ENCODE measurements at places on chromosomes 7 and 10.

DNA sequence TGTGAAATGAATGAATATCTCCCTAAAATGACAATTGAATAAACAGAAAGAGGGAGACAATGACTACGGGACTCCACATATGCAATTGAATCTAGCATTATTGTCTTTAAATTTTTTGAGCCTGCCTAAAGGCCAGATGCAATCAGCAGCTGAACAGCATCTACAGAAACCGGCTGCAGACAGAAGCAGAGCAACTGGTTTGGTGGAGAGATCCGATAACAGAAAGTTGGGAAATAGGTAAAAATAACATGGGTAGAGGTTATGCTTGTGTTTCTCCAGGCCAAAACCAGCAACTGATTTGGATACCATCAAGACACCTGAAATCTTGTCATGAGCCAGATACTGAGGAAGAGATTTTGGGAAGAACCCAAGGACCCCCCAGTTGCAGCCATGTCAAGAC, 146.6 kb downstream of the ZNF33B start:
- no peak for DNase-seq

GRCh38 chr10:4003348-4003973, 218.5 kb upstream of the KLF6 start:
- DNase-seq: no peak

- no peak for DNase-seq
Observed at GRCh38 chr7:157444011-157444842, 107.4 kb downstream of the DNAJB6 start.

DNA sequence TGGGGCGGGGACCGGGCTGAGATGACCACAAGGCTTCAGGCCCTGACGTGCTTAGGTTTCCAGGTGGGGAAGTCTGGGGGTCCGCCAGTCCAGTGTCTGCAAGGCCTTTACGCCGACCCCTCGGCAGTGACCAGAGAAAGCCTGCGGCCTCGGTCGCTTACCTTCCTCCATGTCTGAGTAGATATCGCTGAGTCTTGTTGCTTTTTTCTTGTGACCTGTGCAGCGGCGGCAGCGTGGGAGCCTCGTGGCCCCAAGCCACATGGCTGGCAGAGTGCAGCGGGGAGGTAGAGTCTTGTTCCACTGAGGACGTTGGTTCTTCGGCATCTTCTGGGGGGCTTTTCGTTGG, 329 bp downstream of the NOLC1 start:
- DNase-seq: no peak

DNA sequence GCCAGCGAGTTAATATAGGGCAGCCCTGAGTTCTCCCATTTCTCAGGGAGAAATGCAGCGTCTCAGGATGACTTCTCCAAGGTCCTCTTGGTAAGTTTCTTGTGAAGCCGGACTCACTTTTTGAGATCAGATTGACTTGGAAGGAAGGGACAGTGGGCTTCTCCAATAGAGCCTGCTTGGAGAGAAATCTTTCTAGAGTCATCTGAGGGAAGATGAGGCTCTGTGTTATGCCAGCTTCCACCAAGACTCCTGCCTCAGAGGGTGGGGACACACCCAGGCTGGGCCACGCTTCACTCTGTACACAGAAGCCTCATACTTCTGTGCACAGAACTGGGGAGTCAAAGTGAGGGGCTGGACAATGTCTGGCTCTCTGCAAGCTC, 5.6 kb downstream of the C10orf105 start:
- no peak for DNase-seq

DNA sequence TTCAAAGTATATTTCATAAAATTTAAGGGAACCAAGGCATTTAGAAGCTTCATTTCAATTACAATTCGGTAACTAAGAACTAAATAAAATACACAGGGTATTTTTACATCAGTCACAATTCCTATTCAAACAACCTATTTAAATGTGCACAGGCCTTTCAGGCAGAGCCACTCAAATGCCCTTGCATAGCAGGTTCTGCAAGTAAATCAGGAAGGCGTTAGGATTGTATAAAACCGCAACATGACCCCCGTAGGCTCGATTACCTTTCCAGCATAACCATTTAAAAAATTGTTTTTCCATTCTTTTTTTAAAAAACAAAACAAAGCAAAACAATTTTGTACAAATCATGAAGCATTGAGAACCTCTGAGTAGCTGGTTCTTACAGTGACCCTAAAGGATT, 289.9 kb upstream of the SP8 start:
- DNase-seq: no peak

DNA sequence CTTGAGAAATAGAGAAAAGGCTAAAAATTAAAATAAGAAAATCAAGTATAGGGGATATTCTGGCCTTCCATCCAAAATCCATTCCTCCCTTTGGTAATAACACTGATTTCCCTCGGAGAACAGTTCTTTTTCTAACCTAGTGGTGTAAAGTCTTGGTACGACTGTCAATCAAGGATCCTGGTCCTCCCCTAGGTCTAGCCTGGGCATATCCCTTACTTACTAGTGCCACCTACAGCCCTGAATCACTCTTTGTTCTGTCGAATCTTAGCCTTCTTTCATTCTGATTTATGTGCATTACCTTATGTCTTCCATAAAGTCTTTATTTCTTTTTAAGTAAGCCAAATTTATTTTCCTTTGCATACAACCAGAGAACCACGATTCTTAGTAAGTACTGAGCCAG, 298.7 kb upstream of the LRRTM3 start:
- no peak for DNase-seq
